ENCODE measurements at places on chromosomes 6 and 20.

- DNase-seq = peak; percentile 7
These were observed 36.0 kb downstream of the CCN2 start for GRCh38 chr6:131914967-131915751.

GRCh38 chr6:139184459-139184858, 49.6 kb downstream of the HECA start:
- DNase-seq = no peak

DNA sequence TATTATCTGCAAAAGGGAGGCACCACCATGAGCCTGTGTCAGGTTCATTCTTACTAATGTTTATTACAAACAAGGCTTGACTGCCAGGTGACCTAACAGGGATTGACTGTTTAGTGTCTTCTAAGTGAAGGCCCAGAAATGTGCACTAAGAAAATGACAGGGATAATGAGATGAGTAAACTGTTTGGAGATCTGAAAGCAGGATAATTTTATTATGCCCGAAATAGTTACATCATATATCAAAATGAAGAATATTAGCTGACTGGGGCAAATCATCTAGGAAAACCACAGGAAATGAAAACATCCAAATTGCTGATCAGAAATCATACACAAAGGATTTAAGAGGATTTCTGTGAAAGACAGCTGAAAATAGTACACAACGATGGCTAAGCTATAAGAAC, 516.7 kb downstream of the HDGFL1 start:
- DNase-seq = no peak

- DNase-seq = no peak
These were observed 41.7 kb upstream of the NAA20 start for GRCh38 chr20:19975436-19975799.

GRCh38 chr20:54475334-54476168, at the start of gene DOK5:
Gene DOK5, plus strand, starts transcription at chr20:54475593. Its CDS starts 354 bp downstream, at chr20:54475947.
- DNase-seq = no peak

DNA sequence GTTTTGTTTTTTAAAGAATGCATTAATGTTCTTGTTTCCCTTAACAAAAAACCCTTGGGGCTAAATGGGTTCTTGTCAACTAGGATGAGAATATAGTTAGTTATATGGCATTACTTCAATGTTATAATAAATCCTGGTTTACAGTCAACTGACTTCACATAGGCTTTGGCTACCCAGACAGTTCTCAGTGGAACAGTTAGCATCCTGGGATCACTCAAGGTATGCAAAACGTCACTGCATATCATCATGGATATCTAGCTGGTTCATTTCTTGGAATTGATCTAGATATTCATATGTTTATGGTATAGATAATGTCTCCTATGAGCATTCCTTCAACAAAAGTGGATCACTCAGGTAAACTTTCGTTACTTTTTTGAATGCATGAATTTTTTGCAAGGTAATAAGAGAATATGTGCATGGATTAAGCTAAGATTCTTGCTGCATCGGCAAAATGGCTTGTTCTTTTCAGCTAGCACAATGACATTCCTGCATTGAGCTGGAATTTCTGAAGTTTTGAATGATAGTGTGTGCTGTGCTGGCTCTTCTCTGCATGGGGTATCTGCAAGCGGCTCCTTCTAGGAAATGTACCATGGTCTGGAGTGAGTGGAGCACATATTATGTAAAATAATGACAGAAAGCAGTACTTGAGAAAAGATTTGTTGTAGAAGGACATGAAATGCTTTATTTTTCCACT, 138.9 kb downstream of the ADGRG6 start:
- no peak for DNase-seq

GRCh38 chr6:139742671-139743070, 368.2 kb upstream of the CITED2 start:
- no peak for DNase-seq

GRCh38 chr20:14685183-14685582, 347.8 kb upstream of the FLRT3 start:
- no peak for DNase-seq

- no peak for DNase-seq
These were observed 6.7 kb downstream of the SNAI1 start for GRCh38 chr20:49989234-49990065.

DNA sequence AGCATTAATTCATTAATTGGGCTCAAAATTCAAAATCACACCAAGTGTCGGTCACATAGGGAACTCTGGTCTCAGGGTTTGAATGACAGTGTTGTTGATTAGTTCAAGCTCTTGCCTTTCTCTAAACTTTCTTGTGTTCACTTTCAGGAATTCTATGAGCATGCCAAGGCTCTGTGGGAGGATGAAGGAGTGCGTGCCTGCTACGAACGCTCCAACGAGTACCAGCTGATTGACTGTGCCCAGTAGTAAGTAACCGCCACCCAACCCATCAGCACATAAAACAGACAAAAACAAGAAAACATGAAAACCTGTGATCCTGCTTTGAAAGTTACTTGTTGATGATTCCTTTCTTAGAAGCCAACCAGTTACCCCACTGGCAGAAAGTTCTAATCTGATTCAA, 52.7 kb downstream of the GNAS start:
- no peak for DNase-seq

GRCh38 chr20:14559612-14560011, 222.2 kb upstream of the FLRT3 start:
- no peak for DNase-seq

DNA sequence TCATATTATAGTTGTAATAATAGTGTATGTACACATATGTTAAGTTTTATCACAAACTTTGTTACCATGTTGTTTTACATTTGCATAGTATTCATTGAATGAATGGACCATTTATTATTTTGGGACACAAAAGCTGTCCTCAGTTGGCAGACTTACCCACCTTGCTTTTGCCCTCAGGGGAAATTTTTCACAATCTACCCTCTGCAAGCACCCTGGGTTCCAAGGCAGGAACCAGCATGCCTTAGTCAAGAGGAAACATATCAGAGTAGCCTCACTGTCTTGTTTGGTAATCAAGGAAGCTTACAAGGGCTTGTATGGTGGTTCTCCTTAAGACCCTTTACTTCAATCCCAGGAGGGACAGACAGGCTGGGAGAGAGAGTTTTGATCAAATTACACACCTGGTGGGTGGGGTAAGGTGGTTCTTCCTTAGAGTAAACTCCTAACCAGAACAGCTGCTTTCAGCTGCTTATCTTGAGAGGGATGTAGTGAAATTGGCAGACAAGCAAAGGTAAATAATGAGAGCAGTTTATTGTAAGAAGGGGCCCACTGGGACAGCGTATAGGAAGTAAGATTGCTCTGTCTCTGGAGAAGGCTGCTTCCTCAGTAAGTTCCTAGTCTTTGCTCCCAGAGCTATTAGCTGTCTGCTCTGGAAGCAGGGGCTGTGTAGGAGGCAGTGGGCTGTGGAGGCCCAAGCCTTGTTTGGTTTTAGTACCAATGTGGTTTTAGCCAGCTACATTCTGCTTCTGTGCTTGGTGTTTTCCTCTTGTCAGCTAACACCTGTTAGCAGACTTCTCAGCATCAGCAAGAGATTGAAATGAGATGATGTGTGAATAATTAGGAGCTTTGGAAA, 31.1 kb downstream of the BRPF3 start:
- DNase-seq = no peak

- DNase-seq = no peak
These were observed 104.2 kb upstream of the DST start for GRCh38 chr6:56746767-56747504.

GRCh38 chr20:4087923-4088322, 72.6 kb upstream of the RNF24 start:
- no peak for DNase-seq

DNA sequence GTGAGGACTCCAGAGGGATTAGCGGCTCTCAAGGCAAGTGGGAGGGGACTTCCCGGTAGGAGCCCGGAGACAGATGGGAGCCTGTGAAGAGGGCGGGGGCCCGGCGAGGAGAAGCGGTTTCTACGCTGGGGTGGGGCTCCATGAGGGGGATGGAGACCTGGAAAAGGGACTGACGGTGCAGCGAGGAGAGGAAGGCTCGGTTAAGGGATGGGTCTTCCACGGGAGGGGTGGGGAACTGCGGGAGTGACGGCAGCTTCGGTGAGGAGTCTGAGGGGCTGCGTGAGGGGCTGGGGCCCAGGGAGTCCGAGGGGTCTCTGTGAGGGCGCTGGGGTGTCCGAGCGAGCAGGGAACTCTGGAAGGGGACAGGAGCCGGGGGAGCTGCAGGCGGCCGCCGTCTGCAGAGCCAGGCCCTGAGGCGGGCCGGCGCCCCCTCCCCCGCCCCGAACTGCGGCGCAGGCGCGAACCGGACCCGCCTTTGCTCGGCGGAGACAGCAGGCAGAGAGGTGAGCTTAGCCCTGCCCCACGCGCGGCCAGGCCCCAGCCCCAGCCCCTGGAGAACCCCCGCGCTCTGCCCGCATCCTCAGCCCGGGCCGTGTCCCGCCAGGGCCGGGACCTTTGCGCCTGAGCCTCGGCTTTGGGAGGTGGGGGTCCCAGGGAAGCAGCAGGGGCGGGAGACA, at the start of gene NRSN2:
Gene NRSN2 (plus strand): TSS at position 472 of the 677 bp plus-strand sequence. CDS start 2,533 bp downstream, outside the sequence.
- DNase-seq = no peak

DNA sequence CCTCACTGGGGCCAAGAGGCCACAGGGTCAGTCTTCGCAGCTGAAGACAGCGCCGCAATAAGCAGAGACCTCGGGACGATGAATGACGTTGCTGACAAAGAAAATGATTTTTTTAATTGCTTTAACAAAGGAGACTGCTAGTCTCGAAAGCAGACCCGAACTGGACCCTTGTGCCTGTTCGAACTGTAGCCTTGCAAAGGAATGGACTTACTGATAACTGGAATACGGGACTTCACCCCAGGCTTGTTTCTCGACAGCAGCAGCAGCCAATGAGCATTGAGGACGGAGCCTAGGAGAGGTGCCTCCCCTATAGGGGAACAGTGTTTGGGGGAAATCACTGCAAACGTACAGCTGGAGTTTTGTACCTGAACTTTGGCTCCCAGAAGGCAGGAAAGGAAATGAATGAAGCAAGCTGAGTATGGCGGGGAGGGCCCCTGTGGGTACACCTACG, 1.3 kb upstream of the TAF4 start:
- no peak for DNase-seq

DNA sequence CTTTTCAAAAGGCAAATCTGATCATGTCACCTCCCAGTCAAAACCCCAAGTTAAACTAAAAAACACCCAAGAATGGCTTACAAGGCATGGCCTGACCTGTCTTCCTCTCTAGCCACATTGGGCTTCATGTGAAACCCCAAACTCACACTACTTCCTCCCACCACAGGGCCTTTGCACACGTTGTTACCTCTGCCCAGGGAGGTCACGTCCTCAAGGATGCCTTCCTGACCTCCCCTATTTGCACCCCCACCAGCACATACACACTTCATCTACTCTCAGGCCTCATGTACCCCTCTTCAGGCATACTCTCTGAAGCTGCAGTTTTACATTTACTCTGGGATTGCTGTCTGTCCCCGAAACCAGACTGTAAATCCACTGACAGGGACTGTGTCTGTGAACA, 6.1 kb downstream of the EZR start:
- DNase-seq = no peak

DNA sequence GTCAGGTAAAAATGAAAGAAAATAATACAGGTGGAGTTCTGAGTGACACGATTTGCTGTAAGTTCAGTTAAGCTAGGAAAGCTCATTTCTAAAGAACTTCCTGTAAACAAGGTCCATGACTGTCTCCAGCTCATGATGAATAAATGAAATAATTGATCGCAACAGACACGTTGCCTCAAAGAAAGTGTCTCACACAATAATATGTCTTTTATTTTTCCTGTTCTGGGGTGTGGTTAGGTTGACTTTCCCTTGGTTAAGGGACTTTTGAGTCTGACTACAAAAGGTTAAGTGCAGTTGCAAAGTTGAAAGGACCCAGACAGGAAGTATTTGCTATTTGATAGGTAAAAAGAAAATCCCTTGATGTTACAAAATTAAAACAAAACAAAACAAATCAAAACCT, 304.2 kb upstream of the PRDM1 start:
- no peak for DNase-seq

GRCh38 chr6:3746696-3747095, 4.8 kb downstream of the PXDC1 start:
- DNase-seq = no peak

GRCh38 chr6:84350397-84350796, 123.0 kb upstream of the CEP162 start:
- no peak for DNase-seq

DNA sequence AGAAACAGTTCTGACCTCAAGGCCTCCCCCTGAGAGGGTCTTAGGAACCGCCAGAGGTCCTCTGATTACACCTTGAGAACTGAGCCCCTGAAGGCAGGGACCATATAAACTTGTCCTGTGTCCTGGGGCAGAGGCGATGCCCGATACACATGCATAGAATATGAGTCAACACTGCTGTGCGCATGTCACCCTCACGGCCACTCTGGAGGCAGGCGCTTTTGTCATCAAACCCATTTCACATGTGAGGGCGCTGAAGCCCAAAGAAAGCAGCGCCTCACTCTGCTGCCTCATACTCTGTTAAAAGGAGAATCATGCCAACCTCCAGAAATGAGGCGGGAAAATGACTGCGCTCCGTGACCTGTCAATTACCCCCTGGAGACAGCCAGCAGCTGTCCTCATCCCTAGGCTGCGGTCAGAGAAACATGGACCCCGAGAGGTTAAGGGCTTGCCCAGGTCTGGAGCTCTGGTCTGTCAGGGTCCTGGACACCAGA, 158.3 kb downstream of the GRM4 start:
- no peak for DNase-seq

- DNase-seq = no peak
These were observed 204.8 kb upstream of the PRND start for GRCh38 chr20:4516876-4517275.

DNA sequence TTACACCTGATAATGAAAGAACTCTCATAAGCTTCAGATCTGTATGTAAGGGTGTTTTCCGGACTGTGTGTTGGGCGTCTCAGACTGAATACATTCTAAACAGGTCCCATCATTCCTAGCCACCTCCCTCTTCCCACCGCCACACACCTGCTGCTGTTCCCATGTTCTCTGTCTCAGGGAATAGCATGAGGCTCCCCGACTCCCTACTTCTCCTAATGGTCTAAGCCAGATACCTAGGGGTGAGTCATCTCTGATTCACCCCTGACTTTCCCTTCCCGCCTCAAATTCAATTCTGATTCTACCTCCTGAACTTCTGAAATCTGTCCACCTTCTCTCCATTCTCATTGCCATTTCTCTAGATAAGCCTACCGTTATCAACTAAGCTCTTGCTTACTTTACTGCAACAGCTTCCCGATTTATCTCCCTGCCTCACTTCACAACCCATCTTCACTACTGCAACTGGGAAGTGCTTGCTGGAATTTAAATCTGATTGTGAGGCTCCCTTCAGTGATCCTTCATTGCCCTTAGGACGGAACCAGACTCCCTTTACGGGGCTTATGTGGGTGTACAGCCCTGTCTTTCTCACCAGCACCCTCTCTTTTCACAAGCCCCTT, 1.6 kb downstream of the TMEM14A start:
- DNase-seq = no peak

DNA sequence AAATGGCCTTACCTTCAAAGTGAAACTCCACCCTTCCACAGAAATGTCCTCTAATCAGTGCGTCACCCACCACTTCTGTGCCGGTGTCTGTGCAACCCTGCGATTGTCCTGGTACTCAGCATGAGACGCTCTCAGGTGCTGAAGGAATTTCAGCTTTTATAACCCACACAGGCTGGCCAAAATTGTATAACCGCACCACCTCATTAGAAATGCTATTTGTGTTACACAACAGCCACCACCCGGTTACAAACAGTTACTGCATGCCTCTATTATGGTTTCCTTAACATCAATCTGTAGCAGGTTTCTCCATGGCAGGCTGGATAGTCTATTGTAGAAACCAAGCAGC, 51.5 kb downstream of the SLC23A2 start:
- DNase-seq = no peak

GRCh38 chr6:131005439-131006016, 57.5 kb downstream of the EPB41L2 start:
- DNase-seq = no peak

- no peak for DNase-seq
These were observed 10.3 kb upstream of the C6orf58 start for GRCh38 chr6:127566651-127567050.

GRCh38 chr6:112269114-112269513, 14.7 kb upstream of the LAMA4 start:
- no peak for DNase-seq

All from stimulated activated CD4-positive, alpha-beta T cell treated with anti-CD3 and anti-CD28 coated beads, TNF-alpha, amount 100 ng/mL, for 4 hours (primary cell).